ENCODE measurements at places on chromosomes 7 and 10. TPM values are rescaled to one million over a fixed set of nuclear protein-coding genes. Genes with fewer than 3 reads are reported as not detected.

Gene LBX1
- total RNA-seq: not detected

Gene VWC2
- total RNA-seq: 0.06 TPM

Gene C10orf90
- not detected for total RNA-seq

Gene CRHR2
- total RNA-seq: not detected

Gene NAT16
- total RNA-seq: not detected

Gene FGFBP3
- total RNA-seq: 2.1 TPM

Gene ABHD11
- total RNA-seq: 115 TPM

Gene THNSL1
- 3.2 TPM for total RNA-seq

Data from mucosa of descending colon (tissue), 3 donors.